OCI-M1 (cell line): ENCODE measurements at places on chromosomes 12 and 14.

DNA sequence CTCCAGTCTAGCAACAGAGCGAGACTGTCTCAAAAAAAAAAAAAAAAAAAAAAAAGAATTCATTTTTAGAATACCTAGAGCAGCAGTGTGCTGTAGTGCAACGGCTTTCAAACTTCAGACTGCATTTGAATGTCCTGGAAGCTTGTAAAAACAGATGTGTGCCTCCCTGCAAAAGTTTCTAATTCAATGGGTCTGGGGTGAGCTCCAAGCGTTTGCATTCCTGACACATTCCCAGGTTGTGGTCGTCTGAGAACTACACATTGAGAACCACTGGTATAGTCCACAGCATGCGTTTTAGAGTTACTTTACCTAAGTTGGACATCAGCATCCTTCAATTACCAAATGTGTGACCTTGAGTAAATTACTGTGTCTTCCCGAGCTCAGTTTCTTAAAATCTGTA, 816.8 kb downstream of the NRXN3 start:
- DNase-seq = no peak

- DNase-seq = no peak
Measured at GRCh38 chr12:50297027-50297426, 13.7 kb upstream of the LIMA1 start.

- DNase-seq = no peak
Measured at GRCh38 chr12:115002434-115002833, 318.5 kb upstream of the TBX3 start.

DNA sequence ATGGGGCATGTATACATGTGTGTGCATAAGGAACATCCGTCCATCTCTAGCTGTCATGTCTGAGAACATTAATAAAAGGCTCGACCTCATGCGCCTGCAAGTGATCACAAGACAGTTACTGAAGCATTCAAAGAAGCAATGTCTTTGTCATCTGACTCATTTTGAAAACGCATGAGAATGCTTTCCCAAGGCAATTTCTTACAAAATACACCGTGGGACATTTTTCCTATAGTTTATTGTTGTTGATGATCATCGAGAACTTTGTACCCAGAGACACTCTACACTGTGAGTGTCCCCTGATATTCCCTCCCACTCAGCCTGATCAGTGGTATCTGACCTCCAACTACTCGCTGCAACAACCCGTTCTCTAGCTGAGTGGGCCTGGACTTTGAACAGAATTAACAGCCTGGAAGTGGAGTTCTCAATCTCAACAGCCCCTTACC, 68.1 kb downstream of the ETV6 start:
- DNase-seq = no peak
